Upper lobe of left lung (tissue), 6 donors: ENCODE measurements at places on chromosomes 7 and 10. TPM values are rescaled to one million over a fixed set of nuclear protein-coding genes. Genes with fewer than 3 reads are reported as not detected.
A peak's percentile ranks its signal among the peaks of the same experiment; 100 is the strongest.

Gene AGAP4
- 13.4 TPM for total RNA-seq

Gene WASHC2C
- total RNA-seq: 73.3 TPM

- peak; percentile 53 for DNase-seq
These were observed 918 bp downstream of the CALHM2 start for GRCh38 chr10:103451091-103451813.

Gene PAPSS2
- total RNA-seq: 127 TPM

GRCh38 chr10:72483471-72483870 is 128.8 kb upstream of the DNAJB12 start:
- peak; percentile 31 for DNase-seq

GRCh38 chr7:100678291-100678984 is 4.9 kb downstream of the GNB2 start:
- no peak for DNase-seq
